ENCODE measurements at places on chromosomes 2 and 18.
A peak's percentile ranks its signal among the peaks of the same experiment; 100 is the strongest.

DNA sequence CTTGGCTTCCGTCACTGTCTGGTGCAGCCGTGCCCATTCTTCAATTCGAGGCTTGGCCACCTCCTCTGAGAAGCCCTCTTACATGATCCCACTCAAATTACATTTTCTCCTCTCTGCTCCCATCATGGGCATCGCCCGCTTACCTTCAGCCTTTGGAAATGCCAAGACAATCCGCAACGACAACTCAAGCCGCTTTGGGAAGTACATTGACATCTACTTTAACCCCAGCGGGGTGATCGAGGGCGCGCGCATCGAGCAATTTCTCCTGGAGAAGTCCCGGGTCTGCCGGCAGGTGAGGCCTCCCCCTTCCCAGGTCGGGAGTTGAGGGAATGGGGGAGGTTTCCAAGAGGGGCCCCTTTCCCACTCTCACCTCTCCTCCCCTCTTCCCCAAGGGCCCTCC is 38.3 kb downstream of the MYO7B start:
- no peak for DNase-seq

- DNase-seq, result peak; percentile 1
These were observed 425.7 kb downstream of the SETBP1 start for GRCh38 chr18:45106331-45106774.

DNA sequence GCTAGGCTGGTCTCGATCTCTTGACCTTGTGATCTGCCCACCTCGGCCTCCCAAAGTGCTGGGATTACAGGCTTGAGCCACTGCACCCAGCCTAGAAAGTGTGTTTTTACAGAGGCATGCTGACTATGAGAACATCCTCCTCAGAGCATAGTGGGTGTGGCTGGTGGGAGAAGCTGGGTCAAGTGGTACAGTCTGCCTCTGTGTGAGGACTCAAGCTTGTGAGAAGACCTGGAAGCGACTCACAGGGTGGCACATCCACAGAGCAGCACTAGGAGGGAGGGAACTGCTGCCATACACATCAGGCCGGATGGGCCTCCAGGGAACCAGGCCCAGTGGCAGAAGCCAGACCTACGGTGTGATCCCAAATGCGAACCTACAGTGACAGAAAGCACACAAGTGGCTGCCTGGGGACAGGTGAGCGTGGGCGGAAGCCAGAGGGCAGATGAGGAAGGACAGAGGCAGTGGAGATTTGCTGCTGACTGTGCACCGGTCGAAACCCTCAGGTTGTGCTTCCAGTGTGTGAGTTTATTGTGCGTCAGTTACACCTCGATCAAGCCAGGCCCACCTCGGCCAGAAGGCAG is 8.9 kb downstream of the ARHGEF4 start:
- DNase-seq, result no peak

DNA sequence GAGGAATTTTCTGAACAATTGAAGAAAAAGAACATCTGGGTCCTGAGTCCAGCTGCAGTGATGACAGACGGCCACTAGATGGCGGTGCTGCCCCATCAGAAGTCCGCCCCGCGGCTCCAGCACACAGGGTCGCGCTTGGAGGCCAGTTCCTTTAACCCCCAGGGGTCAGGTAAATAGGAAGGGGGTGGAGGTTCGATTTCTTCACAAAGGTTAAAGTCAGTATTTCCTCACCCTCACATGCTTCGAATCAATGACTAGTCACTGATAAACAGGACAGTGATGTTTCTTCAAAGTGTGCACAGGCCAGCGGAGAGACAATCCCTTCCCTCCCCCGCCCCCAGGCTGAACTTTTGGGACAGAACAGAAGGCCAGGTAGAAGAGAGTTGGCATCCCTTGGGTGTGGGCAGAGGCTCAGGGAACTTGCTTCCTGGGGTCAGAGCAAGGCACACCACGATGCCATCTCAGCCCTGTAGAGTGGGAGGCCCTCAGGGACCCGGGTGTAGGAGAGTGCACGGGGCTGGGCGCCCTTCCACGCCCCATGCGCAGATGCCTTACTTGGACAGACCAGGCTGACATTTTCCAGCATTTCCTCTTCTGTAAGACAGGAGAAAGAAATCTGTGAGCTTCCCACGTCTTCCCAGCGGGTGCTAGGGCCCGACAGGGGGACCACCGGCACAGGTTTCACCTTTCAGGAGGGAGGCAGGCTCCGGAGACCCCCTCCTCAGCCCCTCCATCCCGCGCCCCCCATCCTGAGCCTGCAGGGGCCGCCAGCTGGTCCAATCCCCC is 722 bp downstream of the APOB start:
- peak; percentile 37 for DNase-seq

- no peak for DNase-seq
These were observed 357.9 kb upstream of the NRP2 start for GRCh38 chr2:205324355-205324754.

- peak; percentile 20 for DNase-seq
These were observed 285.1 kb downstream of the SLC4A3 start for GRCh38 chr2:219912491-219912921.

- peak; percentile 85 for DNase-seq
These were observed 72.0 kb downstream of the ARMC9 start for GRCh38 chr2:231270221-231271114.

GRCh38 chr2:3409627-3410170 is 30.2 kb downstream of the TRAPPC12 start:
- no peak for DNase-seq

- no peak for DNase-seq
These were observed 47.6 kb upstream of the TSPYL6 start for GRCh38 chr2:54303631-54304030.

- DNase-seq, result no peak
These were observed 19.6 kb upstream of the KIF3C start for GRCh38 chr2:26001743-26002351.

DNA sequence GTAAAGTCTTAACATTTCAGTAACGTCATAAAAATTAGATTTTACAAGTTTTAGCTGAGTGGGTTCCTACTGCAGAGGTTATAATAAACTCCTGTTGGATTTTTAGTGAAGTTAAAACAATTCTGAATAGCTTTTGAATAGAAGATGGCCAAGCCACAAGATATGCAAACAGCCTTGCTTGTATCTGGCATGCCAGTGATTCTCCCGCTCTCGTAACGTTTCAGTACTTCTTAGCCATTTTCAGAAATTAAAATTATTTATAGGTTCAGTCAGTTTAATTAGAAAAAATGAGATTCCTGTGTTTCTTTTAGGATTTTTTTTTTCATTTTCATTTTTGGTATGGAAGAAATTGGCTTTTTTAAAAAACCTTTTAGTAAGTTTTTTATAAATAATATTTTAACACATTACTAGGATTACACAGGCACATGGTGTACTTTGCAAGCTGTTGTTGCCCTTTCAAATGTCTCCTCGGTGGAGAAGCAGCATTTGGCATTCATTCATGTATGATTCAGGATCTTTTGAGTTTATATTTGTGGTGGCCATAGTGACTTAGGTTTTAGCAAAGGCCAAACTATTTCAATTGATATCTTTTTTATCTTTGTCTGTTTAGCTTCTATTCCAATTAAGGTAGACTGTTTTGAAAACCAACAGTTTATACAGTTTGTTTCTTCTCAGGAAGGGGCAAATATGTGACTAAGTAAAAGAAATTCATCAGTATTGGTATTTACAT is 30.6 kb upstream of the RND3 start:
- DNase-seq, result peak; percentile 71

DNA sequence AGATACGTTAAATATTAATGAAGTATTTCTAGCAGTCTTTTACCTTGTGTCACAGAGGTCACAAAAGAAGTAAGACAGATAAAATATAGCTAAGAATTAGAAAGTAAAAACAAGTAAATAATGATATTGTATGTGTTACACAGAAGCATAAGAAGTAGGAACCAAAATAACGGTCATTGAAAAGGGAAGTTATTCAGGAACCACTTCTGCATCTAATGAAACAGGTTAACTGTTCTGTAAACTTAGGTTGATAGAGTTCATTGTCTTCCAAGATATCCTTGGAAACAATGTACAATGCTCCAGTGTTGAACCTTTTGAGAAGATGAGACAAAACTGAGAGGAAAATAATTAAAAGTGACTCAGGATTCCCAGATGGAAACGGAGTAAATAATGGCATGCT is 57.1 kb upstream of the CD302 start:
- DNase-seq, result no peak

GRCh38 chr2:121804340-121804739 is 48.9 kb downstream of the TSN start:
- no peak for DNase-seq

GRCh38 chr18:58168993-58169392 is 125.0 kb downstream of the NEDD4L start:
- DNase-seq, result no peak

All from amniotic epithelial cell (primary cell).